Stimulated activated CD4-positive, alpha-beta T cell treated with anti-CD3 and anti-CD28 coated beads, Interleukin-12 subunit alpha, Interleukin-12 subunit beta, amount 100 ng/mL, for 24 hours (primary cell): ENCODE measurements at places on chromosomes 16 and 17.

DNA sequence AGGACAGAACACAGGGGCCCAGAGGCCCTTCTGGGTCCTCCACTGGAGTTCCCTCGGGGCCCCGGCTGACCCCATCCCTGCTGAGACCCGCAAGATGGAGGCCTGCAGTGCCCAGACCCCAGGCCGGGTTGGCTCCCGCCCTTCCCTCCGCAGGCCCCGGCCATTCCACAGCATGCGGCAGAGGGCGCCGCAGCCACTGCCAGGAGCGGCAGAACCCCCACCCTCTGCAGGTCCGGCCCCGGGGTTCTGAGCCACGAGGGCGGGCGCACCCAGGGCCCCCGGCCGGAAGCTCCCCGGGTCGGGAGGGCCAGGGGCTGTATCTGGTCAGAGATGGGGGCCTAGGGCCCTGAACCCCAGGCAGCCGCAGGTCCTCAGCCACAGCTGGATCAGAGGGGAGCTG lies 2.4 kb upstream of the PERCC1 start:
- DNase-seq = no peak

- DNase-seq = peak; percentile 55
These were observed 27.8 kb downstream of the GNPTG start for GRCh38 chr16:1379304-1380076.

DNA sequence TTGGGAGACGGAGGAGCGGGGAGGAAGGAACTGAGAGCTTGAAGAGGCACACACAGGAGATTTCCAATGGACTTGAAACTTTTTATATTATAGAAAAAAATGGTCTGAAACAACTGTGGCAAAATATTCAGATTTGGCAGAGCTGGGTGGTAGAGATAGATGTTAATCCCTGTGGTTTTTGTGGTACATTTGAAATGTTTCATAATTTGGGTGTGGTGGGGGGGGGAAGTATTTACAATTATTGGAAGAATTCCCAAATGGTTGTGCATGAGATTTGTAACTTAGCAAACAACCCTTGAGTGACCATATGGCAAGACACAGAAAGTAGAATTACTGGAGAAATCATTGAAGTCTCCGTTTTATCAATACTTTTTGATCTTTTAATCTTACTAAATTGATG lies 588.8 kb upstream of the PSMD7 start:
- DNase-seq = no peak

- DNase-seq = no peak
These were observed 3.7 kb downstream of the MSLN start for GRCh38 chr16:764184-764750.

- DNase-seq = no peak
These were observed 583 bp upstream of the CYLD start for GRCh38 chr16:50741225-50741780.

DNA sequence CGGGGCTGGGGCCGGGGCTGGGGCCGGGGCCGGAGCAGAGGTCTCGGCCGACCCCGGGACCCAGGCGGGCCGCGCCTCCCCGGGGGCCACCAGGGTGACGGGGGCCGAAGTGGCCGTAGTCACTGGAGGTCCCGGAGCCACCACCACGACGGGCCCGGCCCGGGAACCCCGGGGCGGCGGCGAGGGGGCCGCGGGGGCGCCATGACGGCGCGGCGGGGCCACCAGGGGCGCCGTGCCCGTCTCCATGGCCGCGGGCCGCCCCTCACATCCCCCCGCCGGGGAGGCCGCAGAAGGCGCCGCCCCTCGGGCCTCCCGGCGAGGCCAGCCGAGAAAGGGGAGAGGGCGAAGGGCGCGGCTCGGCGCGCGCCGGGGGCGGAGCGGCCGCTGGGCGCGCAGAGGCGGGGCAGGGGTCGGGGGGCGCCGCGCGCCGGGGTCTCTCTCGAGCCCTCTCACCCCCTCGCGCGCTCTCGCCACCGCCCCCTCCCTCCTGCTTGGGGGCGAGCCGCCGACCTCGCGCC lies 297 bp downstream of the TBC1D10B start:
- DNase-seq = no peak

DNA sequence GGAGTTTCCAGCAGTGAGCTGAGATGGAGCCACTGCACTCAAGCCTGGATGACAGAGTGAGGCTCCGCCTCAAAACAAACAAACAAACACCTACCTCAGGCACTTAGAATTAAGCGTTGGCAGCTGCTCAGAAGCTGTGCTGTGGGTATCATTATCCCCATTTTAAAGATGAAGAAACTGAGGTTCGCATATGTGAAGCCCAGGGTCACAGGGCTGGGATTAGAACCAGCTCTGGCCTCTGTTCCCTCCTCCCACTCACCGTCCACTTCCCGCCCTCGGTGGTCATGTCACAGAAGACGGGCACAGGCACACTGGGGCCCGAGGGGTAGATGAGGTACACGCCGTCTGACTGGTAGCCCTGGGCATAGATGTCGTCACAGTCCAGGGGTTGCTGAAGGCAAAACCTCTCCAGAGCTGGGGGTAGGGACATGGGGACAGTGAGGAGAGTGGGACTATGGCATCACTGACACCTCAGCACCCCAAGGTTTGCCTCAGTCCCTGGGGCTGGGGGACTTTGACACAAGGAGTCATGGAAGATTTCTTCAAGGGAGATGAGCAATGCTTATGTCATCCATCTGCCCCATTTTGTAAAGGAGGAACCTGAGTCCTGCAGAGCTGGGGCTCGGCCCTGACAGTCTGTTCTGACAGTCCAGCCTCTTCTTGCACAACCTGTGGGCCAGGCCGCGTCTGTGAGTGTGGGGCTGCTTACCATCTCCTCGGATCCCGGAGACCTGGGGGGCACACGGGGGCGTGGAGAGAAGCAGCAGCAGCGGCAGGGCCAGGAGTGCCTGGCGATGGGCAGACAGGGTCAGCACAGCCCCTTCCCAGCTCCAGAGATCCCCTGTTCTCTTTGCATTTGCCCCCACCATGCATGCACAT lies 700 bp downstream of the MFAP4 start:
- no peak for DNase-seq

DNA sequence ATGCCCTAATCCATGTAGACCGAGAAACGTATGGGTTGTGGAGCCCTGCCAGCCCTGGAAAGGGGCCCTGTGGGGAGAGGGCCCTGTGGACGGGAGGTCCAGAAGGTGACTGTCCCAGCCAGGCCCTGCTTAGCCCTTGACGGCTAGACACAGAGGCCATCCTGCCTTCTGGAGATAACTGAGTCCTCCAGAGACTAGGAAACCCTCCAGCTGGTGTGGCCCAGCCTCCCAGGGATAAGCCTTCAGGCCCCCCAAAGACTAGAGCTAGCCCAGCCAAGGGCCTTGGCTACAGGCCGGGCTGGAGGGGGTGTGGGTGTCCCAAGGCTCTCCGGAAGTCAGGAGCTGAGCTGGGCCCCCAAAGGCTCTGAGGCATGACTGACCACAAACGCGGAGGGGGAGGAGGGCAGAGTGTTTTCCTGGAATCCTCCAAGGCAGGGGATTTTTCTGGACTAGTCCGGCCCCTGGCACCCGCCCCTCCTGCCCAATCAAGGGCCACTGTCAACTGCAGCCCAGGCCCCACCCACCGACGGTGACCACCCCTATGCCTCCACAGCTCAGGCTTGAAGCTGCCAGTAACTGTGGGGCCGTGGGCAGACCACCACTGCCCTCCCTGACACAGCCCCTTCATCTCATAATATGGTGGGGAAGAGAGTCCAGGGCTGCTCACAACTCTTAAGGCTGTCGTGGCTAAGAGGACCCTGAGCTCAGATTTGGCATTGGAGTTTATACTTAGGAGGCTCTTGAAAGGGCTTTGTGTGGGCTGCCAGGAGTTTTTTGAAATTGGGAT lies 885 bp upstream of the VASN start:
- DNase-seq = no peak

DNA sequence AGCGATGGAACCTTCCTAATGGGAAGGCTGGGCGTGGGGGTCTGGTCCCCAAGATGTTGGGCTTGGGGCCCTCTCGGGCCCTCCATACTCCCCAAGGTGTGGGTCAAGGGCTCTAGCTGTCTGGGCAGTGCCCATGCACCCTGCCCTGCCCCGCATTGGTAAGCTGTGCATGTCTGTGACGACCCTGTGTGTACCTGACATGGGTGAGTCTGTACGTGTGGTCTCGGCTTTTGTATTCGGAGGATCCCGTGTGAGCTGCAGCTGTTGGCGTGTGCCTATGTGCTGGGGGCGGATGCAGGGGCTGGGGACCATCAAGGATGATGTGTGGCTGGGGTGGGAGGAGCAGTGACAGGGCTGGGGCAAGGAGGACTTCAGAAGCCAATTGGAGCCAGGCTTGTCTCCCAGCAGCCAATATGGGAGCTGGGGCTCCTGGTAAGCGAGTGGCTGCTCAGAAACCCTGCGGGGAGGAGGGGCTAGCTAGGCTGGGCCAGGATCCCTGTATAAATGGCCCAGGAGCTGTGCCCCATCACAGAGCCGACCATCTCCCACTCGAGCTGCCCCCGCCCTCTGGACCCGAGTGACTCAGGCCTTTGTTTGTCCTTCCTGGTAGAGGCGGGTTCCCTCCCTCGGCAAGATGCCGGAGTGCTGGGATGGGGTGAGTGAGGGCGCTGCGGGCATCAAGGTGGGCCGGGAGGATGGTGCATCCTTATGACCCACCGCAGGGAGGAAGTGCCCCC lies at the start of gene NDRG4:
NDRG4 (plus strand) TSS at position 529 of the 737 bp plus-strand sequence; CDS start at position 635, 106 bp downstream.
- DNase-seq = no peak
